ENCODE measurements at places on chromosomes 6 and 20.

DNA sequence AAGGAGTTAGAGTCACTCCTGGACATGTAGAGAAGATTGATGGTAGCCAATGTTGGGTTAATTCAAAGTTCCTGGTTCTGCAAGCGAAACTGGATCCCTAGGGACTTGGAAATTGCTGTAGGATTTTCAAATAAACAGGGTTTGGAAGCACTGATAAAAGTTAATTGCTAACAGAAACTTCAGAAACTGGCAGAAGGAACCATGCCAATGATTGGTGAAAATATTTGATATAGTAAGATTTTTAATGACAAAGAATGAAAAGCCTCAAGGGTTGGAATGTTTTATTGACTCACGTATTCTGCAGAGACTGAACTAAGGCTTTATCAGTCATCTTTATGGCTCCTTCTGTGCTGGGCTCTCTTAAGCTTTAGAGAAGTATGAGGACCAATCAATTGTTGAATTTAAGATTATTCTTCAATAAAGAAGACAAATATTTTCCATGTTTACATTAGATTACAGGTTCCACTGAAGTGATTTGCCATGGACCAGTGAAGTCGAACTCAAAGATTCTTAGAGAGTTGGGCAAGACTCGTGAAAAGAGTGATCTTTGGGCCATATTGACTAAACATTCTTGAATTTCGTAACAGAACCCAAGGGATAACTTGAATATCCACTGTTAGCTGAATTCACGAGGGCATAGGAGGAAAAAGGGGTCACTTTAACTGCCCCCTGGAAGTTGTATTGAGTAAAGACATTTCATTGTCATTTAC lies 371.4 kb downstream of the HDGFL1 start:
- no peak for ATAC-seq

- no peak for ATAC-seq
These were observed 20.8 kb downstream of the ZDHHC14 start for GRCh38 chr6:157401734-157402338.

GRCh38 chr6:16206595-16207037 lies 31.8 kb upstream of the GMPR start:
- ATAC-seq = peak; percentile 62

DNA sequence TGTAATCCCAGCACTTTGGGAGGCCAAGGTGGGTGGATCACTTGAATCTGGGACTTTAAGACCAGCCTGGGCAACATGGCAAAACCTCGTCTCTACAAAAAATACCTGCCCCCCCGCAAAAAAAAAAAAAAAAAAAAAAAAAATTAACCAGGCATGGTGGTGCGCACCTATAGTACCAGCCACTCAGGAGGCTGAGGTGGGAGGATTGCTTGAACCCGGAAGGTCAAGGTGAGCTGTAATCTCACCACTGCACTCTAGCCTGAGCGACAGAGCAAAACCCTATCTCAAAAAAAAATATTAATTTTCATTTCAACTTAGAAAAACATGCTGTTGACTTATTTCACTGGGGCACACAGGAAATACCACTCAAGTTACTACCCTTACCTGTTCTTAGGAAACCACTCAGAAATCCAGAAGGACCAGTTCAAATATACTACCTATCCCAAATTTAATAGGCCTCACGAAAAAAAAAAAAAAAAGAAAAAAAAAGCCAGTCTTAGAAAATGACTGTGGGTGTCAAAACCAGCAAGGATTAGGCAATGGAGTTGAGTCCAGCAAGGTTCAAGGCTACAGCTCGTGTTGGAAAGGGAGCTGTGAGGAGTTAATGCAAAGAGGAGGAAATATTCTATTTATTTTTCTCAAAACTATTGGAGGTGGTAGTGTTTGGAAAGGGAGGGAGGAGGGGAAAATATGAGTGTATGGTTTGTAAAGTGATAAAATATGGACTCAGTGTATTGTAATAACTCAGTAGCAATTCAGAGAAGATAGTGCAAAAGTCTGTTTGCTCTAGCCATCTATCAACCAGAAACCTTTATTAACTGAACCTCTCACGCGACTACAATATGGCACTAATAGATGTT lies 33.9 kb upstream of the PIM1 start:
- no peak for ATAC-seq

DNA sequence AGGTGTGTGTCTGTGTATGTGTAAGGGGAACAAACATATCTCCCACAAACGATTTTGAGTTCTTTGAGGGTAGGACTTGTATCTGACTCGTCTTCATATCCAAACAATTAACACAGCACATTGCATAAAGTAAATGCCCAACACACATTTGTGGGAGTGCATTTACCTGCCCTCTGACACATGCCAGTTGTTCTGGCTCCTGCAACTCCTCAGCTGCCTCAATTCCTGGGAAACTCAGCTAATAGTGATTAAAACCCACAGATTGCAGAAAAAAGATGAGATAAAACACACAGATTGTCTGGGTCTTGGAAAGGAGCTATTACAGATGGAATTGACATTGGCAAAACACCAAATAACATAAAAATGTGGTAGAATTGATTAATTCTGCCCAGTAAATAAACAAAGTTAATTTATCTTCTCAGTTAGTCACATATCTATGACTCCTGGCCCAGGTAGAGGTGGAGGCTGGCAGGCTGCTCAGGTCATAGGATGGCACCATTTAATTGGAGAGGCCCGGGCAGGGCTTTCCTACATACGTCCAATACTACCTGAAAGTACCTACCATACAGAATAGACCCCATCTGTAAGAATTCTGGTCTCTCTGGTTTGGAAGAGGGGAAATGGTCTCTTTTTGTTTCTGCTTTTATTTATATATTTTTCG lies 71.5 kb upstream of the IFNGR1 start:
- ATAC-seq = no peak

DNA sequence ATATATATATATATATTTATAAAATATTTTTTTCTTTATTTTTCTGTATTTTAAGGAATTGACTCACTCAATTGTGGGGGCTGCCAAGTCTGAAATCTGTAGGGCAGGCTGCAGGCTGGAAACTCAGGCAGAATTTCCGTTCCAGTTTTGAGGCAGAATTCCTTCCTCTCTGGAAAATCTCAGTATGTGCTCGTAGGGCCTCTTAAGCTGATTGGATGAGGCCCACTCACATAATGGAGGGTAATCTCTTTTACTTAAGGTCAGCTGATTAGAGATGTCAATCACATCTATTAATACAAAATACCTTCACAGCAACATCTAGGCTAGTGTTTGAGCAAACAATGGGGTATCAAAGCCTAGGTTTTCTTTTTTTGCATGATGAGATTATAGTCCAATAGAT lies 244.7 kb upstream of the RNF24 start:
- ATAC-seq = no peak

DNA sequence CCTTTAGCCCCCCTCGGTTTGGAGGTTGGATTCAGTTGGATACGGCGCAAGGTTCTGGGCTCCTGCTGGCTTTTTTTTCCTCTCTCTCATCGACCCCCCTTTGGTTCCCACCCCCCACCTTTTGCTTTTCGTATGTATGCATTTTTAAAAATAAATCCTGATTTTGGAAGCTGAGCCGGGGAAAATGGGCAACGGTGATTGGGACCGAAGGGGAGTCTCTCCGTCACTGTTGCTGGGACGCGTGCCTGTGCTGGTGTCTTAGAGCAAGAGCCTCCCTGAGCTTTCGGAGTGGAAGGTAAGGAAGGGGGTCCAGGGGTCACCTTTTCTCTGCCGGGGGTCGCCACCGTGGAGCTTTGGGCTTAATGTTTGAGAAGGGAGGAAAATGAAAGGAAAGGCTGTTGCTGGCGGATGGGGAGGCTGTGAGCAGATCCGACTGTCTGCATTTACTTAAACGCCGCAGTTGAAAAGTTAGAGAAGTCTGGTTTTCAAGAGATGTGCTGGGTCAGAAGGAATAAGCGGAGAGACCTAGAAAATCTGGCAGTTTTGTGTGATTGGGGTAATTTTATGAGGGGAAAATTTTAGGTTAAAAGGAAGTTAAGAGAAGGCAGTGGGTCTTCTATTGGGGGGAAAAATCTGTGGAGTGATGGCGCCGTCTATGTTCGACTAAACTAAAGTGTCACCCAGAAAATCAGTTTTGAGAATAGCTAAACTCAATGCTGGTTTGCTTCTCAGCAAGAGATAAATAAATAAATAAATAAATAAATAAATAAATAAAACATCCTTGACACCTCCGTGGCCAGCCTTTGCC lies 828 bp downstream of the ADGRB3 start:
- ATAC-seq = no peak

- ATAC-seq = no peak
These were observed 38.6 kb upstream of the MARCKS start for GRCh38 chr6:113818578-113818977.

GRCh38 chr6:56890683-56891429 lies 64.1 kb upstream of the BEND6 start:
- ATAC-seq = peak; percentile 58

DNA sequence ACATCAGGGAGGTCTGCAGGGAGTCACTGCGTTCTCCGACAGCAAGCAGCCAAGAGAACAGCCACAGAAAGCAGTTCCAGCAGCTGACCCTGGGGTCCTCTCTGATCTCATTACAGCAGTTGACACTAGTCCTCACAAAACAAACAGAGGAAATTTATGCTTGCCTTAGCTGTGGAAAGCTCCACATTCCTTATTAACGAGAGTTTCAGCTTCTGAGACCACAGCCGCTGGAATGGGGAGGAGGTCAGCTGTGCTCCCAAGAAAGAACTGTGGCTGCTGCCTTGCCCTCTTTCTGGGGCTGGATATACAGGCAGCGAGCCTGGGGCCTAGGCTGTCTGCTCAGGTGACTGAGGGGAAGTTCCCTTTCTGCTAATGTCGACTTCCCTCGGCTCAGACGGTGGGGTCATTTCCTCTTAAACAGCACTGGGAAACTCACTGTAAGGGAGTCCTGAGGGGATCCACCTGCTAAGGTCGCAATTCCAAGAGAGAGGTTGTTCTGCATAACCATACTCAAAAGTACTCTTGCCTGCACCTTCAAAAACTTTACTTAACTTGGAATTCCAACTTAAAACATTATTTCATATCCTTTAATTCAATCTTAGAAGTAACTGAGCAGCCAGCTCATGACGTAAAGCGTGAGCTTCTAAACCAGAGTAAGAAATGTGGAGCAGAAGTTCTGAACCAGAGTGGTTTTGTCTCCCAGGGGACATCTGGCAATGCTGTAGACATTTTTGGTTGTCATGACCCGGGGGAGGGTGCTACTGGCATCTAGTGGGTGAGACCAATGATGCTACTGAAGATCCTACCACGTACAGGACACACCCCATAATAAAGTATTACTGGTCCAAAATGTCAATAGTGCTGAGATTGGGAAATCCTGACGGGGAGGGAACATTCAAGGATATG lies 80.3 kb downstream of the BACH2 start:
- no peak for ATAC-seq

DNA sequence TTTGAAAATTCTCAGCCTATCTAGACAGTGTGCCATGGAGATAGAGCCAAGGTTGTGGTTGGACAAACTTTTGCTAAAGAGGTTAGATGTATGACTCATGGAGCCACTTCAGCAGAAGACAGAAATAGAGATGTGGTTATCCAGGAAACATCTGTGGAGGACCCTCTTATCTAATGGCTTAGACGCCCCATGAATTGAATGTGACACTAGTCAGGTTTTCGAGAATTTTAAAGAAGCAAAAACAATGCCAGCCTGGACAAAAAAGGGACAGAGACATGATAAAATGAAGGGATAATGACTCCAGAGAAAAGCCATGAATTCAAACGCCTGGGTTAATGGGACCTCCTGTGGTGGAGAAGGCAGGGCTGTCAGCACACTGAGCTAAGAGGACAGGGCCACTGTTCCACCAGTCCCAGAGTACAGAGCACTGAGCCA lies 280.5 kb downstream of the CLVS2 start:
- no peak for ATAC-seq

DNA sequence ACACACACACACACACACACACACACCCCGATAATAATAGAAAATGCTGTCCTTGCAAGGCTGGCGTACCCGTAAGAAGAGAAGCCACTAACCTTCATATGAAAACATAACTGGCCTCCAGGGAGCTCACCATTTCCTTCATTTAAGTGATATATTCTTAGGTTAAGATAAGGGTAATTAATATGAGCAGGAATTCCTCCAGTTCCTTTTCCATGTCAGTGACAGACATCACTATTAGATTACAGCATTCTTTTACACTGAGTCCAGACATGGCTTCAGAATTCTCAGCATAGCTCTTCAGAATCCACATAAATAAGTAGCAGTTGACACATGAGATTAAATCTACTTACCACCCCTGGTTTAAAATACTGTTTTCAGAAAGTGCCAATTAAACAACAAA lies 121.9 kb downstream of the SIM1 start:
- no peak for ATAC-seq

All from gastroesophageal sphincter (tissue), 4 donors.